ENCODE measurements at places on chromosomes 4 and X.

- DNase-seq = no peak
These were observed 6.0 kb downstream of the SLC2A9 start for GRCh38 chr4:10015140-10015753.

DNA sequence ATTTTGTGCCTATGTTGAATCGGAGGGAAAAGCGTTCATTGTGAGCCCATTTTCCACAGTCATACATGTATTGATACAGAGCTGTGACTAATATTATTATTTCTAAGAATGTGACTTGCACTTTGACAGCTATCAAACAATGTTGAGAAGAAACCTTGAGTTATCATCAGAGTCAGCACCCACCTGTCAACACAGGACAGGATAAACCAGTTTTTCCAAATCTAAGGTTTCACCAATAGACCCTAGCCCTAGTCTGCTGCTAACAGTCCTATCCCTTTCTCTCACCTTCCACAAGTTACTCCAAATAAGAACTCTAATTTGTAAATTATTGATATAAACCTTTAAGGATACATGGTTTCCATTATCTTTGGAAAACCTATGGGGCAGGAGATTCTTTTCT lies 47.7 kb upstream of the DHX15 start:
- DNase-seq = no peak

DNA sequence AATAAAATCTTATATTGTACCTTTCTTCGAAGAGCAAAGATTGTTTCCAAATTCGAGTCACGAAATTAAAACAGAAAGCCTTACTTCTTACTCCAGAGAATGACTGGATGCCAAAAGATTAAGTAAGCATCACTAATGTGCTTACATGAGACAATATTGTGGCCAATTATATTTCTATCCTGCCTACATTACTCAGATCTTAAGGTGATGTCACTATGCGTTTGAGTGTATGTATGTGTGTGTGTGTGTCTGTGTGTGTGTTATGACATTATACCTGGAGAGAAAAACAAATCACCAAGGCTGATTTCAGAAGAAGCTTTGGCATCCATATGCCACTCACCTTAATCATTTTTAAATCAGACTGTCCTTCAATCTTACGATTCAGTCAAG lies 556.3 kb downstream of the PPARGC1A start:
- DNase-seq = no peak

DNA sequence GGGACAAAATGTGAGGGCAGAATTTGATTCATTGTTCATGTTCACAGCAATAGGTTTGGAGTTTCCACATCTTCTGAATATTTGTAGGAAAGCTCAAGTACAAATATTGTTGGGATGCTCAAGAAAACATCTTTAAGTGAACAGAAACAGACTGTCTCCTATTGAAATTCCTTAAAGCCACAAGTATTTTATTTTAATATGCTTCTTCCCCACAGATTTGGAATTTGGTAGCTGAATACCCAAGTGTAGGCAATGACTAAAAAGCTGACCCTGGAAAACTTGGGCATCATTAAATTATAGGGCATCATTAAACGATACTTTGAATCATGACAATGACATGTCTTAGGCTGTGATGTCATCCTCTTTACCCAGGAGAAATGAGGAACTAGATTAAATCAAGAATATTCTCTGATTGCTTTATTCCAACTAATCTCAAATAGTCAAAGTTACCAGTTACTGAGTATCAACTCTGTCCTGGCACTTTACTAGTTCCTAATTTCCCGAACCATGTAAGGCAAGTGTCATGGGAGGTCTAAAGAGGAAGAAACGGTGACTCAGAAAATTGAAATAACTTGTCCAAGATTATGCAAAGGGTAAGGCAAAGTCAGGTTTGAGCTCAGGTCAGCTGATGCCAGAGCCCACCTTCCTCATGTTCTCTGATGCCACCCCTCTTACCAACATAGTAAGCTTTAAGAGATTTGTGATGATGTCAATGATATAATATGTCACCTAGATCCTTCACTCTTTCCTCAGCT lies 223.1 kb upstream of the LEF1 start:
- no peak for DNase-seq

DNA sequence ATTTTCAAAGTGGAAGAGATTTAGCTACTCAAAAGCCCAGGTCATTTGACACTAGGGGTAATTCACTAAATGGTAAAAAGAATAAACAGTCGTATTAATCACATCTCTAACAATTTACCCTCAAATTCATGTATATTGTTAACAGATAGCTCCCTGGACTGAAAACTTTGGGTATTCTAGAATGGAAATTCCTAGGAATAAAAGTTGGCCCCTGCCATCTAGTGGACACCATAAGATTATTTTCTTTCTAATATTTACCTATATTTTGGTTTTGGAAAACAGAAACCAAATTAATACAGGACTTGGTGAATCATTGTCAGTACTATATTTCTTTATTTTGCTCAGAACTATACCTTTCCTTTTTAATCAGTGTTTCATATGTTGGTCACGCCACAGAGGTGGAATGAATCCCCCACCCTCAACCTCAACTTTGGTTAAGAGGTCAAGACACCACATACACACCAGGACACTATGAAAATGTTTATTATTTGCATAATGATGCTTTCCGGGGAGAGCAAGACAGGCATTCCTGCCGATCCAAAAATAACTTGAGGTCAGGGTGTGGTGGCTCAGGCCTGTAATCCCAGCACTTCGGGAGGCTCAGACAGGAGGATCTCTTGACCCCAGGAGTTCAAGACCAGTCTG lies 96.2 kb upstream of the APOOL start:
- no peak for DNase-seq

- no peak for DNase-seq
These were observed 8.9 kb upstream of the BBS7 start for GRCh38 chr4:121879135-121879534.

DNA sequence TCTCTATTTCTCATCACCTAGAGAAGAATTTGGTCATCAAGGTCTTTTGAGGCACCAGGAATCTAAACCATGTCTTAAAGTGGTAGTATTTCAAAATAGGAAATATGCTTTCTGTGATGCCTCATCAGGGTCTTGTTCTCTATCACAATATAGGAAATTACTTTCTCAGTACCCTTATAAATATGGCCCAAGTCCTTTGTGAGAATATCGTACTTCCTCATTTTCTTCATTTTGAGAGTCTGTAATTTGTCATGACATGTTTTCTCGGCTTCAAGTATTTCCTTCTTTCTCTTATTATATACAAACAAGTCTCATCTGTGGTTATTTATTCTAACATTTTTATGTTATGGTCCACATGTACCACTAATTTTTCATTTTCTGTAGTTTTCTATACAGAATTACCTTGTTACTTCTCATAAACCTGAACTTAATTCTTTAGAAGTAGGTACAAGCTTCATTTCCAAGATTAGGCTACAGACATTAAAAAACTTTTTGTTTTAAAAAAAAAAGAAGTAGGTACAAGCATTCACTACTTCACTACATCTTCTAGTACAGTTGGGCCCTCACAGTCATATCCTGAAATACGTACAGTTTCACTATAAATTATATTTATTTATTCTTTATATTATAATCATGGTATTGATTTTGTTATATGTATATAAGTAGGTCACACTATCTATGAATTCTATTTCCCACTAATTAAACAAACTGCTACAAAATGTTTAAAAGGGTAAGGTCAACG lies 54.4 kb downstream of the KLHL13 start:
- no peak for DNase-seq

- DNase-seq = peak; percentile 10
These were observed 91.5 kb downstream of the GEMIN8 start for GRCh38 chrX:13938051-13938828.

DNA sequence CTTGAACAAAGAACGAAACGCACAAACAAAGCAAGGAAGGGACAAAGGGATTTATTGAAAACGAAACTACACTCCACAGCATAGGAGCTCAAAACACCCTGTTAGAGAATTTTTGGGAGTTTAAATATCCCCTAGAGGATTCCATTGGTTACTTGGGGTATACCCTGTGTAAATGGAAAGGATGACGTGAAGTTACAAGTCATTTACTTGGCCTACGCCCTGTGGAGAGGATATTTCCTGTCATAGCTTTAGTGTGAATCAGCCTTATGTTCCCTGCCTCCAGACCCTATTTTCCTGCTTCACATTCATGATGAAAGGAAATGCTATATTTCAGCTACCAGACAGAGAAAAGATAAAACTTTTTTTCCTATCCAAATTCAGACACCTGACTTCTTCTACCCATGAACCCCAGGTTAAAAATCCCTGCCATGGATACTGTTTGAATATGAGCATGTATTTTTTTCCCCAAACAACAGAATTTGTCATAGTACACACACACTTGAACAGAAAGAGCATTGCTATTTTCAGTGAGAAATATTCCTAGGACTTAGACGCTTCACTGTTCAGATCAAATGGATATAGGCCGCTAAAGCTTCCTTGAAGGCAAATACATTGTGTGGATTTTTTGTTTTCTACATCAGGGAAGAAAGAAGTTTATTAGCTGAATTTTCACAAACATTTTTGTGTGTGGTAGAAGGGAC lies 20.4 kb downstream of the PIN4 start:
- no peak for DNase-seq

DNA sequence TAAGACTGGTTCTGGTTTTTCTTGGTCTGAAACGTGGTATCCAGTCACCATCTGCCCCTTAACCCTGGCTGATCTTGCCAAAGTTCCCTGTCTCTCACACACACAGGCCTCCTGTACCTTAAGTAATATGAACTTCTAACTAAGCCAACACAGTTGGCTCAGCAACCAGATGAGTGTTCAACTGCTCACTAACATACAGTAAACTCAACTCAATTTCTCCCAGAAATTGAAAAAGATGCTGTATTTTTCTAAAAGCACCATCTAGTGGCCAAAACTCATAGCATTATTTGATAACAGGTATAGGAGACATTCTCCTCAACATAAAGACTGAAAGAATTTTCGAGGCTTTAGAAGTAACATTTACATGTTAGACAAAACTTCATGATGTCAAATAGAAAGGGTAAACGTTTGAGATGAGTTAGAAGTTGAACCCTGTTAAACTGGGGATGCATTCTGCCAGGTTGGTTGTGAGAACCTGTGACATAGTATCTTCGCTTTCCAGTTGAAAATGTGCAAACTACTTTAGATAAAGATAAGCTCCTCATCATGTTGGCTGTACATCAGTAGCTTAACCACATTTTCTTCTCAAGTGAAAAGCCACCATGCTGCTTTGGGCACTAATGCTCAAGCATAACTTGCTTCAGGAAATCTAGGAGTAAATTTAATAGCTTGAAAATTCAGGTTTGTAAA lies 31.2 kb downstream of the CCNI start:
- DNase-seq = no peak

- peak; percentile 61 for DNase-seq
These were observed 220.7 kb downstream of the CAMK2D start for GRCh38 chr4:113540859-113541258.

DNA sequence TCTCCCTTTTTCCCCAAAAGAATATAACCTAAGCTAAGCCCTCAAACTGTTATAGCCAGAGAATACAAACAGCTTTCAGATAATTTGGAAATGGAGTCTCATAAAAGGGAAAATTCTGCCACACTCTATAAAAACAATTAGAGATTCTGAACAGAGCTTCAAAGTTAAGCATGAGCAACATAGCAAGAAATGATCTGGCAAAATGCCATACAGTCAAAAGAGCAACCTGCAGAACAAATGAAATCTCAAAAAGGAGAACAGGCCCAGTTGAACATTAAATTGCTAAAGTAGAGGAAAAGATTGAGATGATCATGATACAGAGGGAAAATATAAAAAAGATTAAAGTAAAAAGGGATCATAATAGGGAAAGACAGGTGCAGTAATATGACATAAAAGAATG lies 250.5 kb downstream of the TLL1 start:
- no peak for DNase-seq

GRCh38 chr4:172819353-172819752 lies 349.3 kb upstream of the GALNT7 start:
- no peak for DNase-seq

GRCh38 chr4:93409035-93409434 lies 419.5 kb upstream of the ATOH1 start:
- no peak for DNase-seq

DNA sequence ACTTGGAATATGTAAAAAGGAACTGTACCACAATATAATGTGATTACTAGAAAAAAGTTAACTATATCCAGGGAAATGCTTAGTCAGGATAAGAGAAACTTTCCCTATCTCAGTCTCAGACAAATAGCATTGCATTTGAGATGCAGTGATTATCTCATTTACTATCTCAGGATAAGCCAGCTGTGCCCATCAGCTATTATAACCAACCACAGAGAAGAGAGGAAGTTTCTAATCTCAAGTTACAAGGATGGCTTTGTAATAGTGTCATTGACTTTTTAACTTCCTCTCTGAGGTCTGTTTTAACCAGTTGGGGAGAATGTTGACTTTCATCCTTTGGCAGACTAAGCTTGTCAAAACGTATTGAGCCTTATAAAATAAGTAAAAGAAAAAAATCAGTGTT lies 56.5 kb downstream of the SNX25 start:
- no peak for DNase-seq

GRCh38 chrX:150282953-150283352 lies 80.2 kb upstream of the MAMLD1 start:
- no peak for DNase-seq

GRCh38 chr4:119638359-119638758 lies 9.8 kb upstream of the PDE5A start:
- DNase-seq = no peak

- DNase-seq = no peak
These were observed 51.3 kb downstream of the FNIP2 start for GRCh38 chr4:158819942-158820786.

DNA sequence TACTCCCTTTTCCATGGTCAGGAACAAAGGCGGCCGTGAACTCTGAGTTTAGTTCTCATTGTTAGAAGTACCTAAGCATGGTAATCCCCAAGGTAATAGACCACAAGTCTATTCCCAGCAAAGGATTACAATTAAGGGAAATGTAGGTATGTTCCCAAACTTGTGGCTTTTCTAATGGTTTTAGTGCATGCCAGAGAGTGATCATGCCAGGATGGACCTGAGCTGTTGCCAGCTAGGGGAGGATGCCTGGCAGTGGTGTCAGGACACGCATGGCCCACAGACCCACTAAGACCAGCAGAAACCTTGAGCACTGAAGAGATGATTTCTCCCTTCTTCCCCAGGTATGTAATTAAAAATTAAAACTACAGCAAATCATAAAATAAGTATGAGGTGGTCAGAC lies 60.8 kb downstream of the COQ2 start:
- DNase-seq = no peak

DNA sequence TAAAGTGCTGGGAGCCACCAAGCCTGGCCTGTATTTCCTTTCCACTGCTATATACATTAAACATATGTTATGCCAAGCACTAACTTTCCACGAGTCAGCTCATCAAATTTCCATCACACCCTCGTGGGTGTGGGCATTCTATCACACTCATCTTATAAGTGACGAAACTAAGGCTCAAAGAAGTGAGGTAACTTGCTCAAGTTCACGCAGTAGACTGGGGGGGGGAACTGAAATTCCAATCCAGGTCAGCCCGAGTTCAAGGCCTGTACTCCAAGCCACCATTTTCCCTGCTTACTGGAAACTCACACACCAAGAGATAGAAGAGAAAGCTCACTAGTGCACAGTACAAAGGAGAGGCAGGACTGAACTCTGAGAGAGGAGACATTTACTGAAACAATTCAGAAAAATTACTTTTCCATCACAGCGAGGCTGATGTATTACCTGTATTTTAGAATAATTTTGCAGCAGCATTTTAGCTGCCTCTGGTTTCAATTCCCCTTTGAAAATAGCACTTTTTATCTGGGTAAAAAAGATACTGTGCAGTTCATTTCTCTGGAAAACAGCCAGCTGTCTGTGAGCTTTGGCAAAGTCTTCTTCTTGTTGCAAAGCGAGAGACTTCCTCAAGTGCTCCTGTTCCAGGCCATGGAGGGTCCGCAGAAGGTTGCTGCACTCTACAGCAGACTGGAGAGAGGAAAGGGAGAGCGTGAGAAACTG lies 76.8 kb downstream of the EVC2 start:
- no peak for DNase-seq

Measured in activated naive CD4-positive, alpha-beta T cell treated with anti-CD3 and anti-CD28 coated beads, Interleukin-2, amount 50 U/mL, for 16 hours (primary cell).